Activated CD8-positive, alpha-beta T cell treated with anti-CD3 and anti-CD28 coated beads, Interleukin-2, amount 10 ng/mL, durations not matched to agents 7 days and 5 days (primary cell): ENCODE measurements at places on chromosomes 6 and 20.

DNA sequence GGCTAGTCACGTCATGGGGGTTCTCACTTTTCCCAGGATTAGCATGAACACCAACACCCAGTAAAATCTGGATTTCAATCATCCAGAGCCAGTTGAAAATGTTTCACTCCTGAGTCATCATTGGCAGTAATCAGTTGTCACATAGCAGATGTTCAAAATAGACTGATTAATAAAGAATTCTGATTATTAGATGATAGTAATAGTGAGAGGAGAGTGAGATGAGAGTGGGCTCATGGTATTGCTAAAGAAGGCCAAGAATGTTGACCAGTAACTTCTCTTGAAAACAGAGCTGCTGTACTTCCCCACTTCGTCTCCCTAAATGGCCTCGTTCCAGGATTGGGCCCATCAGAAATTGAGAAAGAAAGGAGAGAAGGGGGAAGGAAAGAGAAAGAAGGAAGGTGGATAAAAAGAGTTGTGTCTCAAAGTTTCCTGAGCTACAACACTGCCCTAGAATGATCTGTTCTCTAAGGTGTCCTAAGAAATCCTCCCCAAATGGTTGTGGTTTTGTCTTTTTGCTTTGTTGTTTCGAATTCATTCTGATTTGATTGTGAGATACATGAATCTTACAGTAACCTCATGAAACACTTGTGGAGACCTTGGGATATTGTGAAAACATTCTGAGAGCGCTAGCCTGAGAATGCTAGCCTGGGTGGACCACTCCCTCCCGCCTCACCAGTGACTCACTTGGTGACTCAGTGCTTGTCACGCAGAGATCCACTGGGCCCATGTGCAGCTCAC, 502.2 kb upstream of the JARID2 start:
- H3K36me3 ChIP-seq = no peaks in the 10 kb centered on the region
- H3K4me1 ChIP-seq = peaks cover 48% of the 10 kb centered on the region
- no peaks in the 10 kb centered on the region for H3K27me3 ChIP-seq

- H3K4me1 ChIP-seq = peaks cover 22% of the 10 kb centered on the region
- peak; percentile 35 for DNase-seq
- peaks cover 54% of the 10 kb centered on the region for H3K36me3 ChIP-seq
- peak overlapping the region; percentile 39 for H3K27ac ChIP-seq
- no peaks in the 10 kb centered on the region for H3K27me3 ChIP-seq
Observed at GRCh38 chr20:32439132-32439829, 81.2 kb downstream of the ASXL1 start.

GRCh38 chr6:5731435-5731834, 275.3 kb downstream of the NRN1 start:
- no peaks in the 10 kb centered on the region for H3K36me3 ChIP-seq
- no peak for DNase-seq
- H3K4me1 ChIP-seq = no peaks in the 10 kb centered on the region
- no peaks in the 10 kb centered on the region for H3K27me3 ChIP-seq
- H3K4me3 ChIP-seq = no peak overlapping the region

- no peak overlapping the region for H3K4me3 ChIP-seq
- no peak overlapping the region for H3K27ac ChIP-seq
- H3K27me3 ChIP-seq = no peaks in the 10 kb centered on the region
- no peaks in the 10 kb centered on the region for H3K4me1 ChIP-seq
Observed at GRCh38 chr6:131331873-131332781, 196.9 kb downstream of the AKAP7 start.

DNA sequence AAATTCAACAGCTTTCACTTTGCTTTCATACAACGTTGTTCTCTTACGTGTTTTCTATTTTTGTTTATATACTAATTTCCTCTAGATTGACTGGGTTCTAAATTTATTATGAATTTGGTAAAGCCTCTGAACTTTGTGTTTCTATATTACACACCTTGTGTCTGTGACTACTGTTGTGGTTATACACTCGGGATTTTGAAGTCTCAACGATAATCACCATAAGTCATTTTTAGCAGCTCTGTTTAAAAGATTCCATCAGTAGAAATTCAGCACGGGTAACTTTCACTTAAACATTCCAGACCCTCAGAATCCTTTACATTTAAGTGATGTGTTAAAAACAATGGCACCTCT, 31.8 kb upstream of the HBS1L start:
- peak overlapping the region; percentile 88 for H3K27ac ChIP-seq
- peaks cover 59% of the 10 kb centered on the region for H3K4me1 ChIP-seq
- no peak for DNase-seq
- H3K27me3 ChIP-seq = no peaks in the 10 kb centered on the region

DNA sequence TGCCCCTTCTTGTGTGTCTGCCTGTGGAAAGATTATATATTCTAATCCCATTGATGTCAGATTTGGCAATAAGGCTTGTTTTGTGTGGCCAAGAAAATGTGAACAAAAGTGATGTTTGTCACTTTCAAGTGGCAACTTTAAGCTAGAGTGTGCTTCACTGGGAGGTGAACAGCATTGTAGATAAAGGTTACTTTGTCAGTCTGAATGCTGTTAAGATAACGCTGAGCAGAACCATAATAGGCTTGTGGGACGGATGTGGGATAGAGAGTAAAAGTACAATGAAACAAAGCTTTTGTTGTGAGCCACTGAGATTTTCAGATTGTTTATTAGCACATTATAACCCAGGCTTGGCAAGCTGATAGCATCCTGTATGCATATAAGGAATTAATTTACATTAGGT, 303.8 kb upstream of the MAN1A1 start:
- H3K27me3 ChIP-seq = peaks cover 4% of the 10 kb centered on the region
- H3K27ac ChIP-seq = no peak overlapping the region
- H3K4me3 ChIP-seq = no peak overlapping the region
- H3K36me3 ChIP-seq = no peaks in the 10 kb centered on the region
- H3K4me1 ChIP-seq = peaks cover 4% of the 10 kb centered on the region
- DNase-seq = no peak

GRCh38 chr6:17725083-17725482, 18.4 kb upstream of the NUP153 start:
- H3K4me1 ChIP-seq = no peaks in the 10 kb centered on the region
- no peak overlapping the region for H3K4me3 ChIP-seq
- no peaks in the 10 kb centered on the region for H3K36me3 ChIP-seq
- peaks cover 2% of the 10 kb centered on the region for H3K27me3 ChIP-seq
- DNase-seq = no peak
- no peak overlapping the region for H3K27ac ChIP-seq

DNA sequence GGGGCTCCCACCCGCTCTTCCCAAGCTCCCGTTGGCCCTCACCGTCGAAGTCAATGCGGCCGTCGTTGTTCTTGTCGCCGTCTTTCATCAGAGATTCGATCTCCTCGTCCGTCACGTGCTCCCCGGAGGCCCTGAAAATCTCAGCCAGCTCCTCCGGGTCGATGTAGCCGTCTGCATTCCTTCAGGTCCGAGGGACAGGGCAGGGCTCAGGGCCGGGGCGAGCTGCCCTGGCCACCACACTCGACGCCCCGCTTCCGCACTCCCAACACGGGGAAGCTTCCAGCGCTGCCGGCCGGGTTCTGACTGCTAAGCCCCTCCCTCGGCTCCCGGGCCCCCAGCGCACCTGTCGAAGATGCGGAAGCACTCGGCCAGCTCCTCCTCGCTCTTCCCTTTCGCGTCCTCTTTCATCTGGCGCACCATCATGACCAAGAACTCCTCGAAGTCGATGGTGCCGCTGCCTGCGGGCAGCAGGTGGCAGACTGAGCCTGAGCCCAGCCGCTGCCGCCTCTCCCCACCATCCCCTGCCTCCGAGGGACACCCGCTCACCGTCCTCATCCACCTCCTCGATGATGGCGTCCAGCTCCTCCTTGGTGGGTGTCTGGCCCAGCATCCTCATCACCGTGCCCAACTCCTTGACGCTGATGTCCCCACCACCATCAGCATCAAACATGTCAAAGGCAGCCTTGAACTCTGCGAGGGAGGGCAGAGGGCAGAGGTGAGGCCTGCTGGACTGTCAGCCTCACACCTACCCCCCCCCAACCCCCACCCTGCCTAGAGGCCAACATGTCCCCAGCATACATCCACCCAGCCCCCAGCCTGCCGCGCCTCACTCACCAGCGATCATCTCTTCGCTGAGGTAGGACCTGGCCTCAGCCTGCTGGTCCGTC, 2.9 kb downstream of the TNNC2 start:
- DNase-seq = peak; percentile 63
- peak overlapping the region; percentile 60 for H3K4me3 ChIP-seq
- peaks cover 26% of the 10 kb centered on the region for H3K27me3 ChIP-seq
- no peak overlapping the region for H3K27ac ChIP-seq
- peaks cover 2% of the 10 kb centered on the region for H3K36me3 ChIP-seq

DNA sequence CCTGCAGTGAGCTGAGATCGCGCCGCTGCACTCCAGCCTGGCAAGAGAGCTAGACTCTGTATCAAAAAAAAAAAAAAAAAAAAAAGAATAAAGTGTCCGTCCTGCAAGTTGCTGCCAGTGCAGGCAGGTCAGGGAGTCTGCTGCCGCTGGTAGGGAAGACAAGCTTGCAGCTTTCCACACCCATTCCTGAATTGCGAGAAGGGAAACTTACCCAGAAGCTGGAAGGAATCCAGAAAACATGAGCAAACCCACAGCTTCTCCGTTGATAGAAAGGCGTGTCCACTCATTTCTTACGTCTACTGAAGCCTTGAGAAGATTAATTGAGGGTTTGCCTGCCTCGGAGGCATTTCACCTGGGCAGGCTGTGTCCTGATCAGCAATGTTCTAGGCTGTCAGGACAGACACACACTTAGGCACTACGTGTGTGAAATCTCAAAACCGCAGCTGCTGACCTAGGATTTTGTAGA, 61.6 kb upstream of the DSP start:
- H3K4me1 ChIP-seq = no peaks in the 10 kb centered on the region
- no peak overlapping the region for H3K27ac ChIP-seq
- no peak for DNase-seq
- H3K4me3 ChIP-seq = no peak overlapping the region
- H3K36me3 ChIP-seq = no peaks in the 10 kb centered on the region

GRCh38 chr6:52849137-52849536, 8.5 kb upstream of the GSTA5 start:
- H3K4me1 ChIP-seq = no peaks in the 10 kb centered on the region
- H3K27me3 ChIP-seq = peaks cover 19% of the 10 kb centered on the region
- no peak for DNase-seq
- H3K4me3 ChIP-seq = no peak overlapping the region
- no peaks in the 10 kb centered on the region for H3K36me3 ChIP-seq
- H3K27ac ChIP-seq = no peak overlapping the region

GRCh38 chr6:43699564-43700186, 12.1 kb upstream of the MRPS18A start:
- H3K4me1 ChIP-seq = no peaks in the 10 kb centered on the region
- H3K4me3 ChIP-seq = no peak overlapping the region
- no peak for DNase-seq
- no peaks in the 10 kb centered on the region for H3K36me3 ChIP-seq
- H3K27me3 ChIP-seq = peaks cover 23% of the 10 kb centered on the region

- peaks cover 14% of the 10 kb centered on the region for H3K27me3 ChIP-seq
- H3K36me3 ChIP-seq = no peaks in the 10 kb centered on the region
- no peak for DNase-seq
- H3K4me3 ChIP-seq = no peak overlapping the region
- no peak overlapping the region for H3K27ac ChIP-seq
Observed at GRCh38 chr20:38199501-38200390, 34.7 kb upstream of the TGM2 start.
